ENCODE measurements at places on chromosomes 6 and 20. TPM values are rescaled to one million over a fixed set of nuclear protein-coding genes. Genes with fewer than 3 reads are reported as not detected.

Gene MYMX
- total RNA-seq = not detected

Gene VWA7
- total RNA-seq = 6.4 TPM

Gene SMOC2
- not detected for total RNA-seq

Gene PLCB4
- not detected for total RNA-seq

Gene PNLDC1
- 1.4 TPM for total RNA-seq

Gene SLC2A10
- total RNA-seq = not detected

Gene PBOV1
- total RNA-seq = not detected

Gene WFDC2
- not detected for total RNA-seq

Gene TUBB1
- total RNA-seq = not detected

Gene BPIFB4
- not detected for total RNA-seq

Gene RUNX2
- 9.3 TPM for total RNA-seq

Gene SRMS
- total RNA-seq = not detected

Gene MOXD1
- total RNA-seq = 0.45 TPM

Gene VSTM2L
- not detected for total RNA-seq

Gene MEI4
- total RNA-seq = not detected

Measured in activated CD8-positive, alpha-beta memory T cell treated with anti-CD3 and anti-CD28 coated beads, Interleukin-2, amount 10 ng/mL, durations not matched to agents 7 days and 5 days (primary cell).